ENCODE measurements at places on chromosomes 1 and 21.

DNA sequence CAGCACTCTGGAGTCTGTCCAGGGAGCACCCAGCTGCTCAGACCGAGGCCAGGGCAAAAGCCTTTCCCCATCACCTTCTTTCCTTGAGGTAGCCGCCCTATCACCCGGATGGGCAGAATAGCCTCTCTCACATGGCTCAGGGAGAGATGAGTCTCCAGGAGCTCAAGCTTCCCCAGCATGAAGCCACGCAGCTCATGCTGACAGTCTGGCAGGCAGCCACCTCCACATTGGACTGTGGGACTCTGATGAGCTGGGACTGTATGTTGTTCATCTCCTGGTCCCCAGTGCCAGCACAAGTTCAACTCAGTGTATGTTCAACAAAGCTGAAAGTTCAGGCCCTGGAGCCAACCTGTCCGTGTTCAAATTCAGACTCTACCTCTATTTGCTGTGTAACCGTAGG is 75.2 kb upstream of the ZC3H12A start:
- no peak for DNase-seq

- DNase-seq: no peak
These were observed 39.2 kb upstream of the GRIK1 start for GRCh38 chr21:29979043-29979442.

- no peak for DNase-seq
These were observed 11.8 kb upstream of the AMIGO1 start for GRCh38 chr1:109521002-109521951.

DNA sequence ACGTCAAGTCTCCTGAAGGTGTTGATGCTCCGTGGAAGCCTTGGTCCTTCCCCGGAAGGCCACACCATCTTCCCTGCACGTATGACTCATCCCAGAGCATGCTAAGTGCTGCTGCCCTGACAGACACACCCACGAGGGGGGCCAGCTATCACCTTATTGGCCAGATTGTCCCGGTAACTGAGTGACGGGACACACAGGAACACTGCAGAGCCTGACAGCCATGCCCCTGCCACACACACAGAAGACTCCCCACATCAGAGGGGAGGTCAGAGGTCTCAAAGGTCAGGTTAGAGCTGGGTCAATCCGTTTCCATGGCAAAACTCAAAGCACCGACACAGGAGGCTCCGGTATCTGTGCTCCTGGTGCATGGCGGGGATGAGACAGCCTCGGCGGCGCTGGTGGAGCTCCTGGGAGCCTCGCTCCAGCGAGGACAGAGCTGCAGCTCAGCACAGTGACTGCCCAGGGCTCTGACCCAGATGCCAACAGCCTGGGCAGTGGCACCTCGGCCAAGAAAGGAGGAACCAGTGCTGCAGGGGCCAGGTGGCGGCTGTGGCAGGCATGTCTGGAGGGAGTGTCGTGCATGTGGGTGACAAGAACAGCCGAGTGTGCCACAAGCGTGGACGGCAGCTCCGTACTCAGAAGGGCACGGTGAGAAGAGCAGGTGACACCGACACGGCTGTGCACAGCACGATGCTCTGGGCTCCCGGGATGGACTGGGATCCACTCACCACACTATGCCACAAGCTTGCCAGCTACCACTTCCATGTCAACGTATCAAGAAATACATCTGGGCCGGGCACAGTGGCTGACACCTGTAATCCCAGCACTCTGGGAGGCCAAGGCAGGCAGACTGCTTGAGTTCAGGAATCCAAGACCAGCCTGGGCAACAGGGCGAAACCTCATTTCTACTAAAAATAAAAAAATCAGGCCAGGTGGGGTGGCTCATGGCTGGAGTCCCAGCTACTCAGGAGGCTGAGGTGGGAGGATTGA is 14.8 kb upstream of the TMEM240 start:
- DNase-seq: no peak

DNA sequence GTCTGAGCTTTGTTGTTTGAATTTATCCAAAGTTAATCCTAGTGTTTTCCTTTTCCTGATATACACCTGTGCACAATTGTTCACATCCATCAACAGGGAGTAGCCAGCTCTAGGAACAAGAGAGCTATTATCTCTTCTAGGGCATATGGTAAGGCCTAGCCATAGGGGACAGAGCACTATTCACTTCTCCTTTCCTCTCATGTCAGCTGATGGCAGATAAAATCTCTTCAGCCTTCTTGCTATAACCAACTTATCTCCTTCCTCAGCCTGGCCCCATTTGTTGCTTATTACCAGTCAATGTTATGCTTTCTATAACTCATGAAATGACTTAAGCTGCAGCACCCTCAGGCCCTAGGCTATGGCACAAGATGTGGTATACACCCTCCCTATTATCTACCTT is 38.9 kb downstream of the PATJ start:
- DNase-seq: no peak

DNA sequence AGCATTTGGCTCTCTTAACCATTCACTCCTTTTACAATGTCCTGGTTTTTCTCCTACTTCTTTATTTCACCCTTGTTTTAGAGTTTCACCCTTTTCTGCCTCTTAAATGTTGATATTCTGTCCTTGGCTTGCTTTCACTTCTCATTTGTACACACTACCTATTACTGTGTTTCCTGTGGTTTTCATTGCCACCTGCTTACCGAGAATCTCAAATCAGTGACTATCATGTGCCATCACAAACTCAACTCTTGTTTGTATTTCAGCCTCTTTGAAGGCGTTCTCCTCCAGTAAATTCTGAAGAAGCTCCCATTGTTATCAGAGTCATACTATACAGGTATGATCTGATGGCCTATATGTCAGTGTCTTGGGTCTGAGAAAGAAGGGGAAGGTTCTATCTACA is 65.7 kb downstream of the NPHS2 start:
- no peak for DNase-seq

DNA sequence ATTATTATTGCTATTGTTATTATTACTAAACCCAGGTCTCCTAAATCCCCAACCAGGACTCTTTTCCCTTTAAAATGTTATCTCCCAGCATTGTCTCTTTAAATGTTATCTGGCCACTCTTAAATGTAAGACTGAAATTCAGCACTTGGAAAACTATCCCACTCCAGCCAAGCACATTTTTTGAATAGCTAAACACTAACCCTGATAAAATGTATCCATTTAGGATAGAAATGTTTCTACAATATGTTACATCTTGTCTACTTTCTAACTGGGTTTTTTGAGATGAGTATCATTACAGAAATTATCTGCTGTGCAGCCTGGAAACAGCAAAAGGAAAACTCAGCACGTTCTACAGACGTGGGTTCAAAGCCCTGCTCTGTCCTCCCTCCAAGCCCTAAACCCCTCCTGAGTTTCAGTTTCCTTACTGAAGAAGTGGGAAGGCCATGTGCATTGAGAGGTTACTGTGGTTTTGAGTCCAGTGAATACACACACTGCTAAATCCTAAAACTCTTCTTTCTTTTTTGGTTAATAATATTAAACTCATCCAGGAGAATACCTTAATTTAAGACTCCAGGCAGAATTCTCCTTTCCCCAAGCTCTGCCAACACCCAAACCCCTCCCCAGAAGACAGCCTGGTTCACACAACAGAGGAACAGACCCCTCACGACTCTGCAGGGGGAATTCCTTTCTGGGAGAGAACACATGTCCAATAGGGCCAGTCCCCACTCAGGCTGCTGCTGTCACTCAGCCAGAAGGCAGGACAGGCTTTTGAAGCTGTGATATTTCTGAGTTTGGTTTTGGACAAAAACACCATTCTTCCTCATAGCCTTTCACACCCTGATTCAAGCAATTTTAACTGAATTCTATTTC is 41.9 kb downstream of the HIVEP3 start:
- DNase-seq: no peak

DNA sequence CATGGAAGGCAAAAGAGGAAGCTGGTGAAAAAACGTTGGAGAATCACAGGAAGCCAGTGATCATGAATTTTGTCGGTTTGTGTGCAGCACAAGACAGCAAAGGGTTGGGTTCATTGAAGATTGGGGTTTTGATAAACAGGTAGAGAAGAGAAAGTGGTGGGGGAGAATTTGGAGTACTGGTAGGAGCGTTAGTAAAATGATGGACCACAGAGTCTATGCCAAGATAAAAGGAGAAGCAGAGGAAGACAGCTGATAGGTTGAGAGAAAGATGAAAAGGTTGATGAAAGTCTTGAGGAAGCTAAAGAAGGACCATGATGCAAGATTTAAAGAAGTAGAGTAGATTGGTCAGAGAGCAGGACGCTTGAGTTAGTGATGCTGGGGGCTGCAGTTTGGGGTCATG is 156.8 kb upstream of the POU3F1 start:
- no peak for DNase-seq

DNA sequence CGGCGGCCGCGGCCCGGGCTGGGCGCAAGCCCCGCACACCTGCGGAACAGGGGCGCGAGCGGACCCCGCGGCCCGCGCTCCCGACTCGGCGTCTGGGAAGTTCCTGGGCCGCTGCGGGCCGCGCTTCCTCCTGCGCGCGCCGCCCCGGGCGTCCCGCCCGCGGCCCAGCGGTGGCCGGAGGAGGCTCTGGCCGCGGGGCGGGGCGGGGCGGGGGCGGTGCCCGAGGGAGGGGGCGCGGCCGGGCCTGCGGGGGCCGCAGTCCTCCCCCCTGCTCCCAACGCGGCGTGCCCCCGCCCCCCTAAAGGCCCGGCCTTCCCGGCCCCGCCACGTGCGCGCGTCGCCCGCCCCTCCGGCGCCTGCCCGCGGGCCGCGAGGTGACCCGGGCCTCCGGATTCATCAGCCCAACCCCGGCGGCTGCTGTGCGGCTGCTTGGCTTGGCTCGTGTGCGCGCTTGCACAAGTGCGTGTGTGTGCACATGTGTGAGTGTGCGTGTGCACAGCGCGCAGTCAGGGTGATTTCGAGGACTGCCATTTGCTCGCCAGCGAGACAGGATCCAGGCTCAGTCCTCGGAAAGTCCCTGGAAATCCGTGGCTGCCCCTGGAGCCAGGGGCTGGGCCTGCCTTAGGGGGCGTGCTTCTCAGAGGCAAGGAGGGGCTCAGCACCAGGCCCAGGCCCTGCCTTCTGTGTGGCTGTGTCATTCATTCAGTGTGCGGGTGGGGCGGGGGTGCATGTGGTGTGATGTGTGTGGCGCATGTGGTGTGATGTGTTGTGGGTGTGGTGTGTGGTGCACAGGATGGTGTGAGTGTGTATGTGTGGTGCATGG is at the start of gene C2CD2:
Gene C2CD2 (minus strand): TSS at position 188 of the 823 bp plus-strand sequence. CDS start 370 bp downstream, outside the sequence.
- DNase-seq: no peak

- DNase-seq: no peak
These were observed 275.4 kb upstream of the USP24 start for GRCh38 chr1:55490547-55490946.

- peak; percentile 26 for DNase-seq
These were observed 3.8 kb upstream of the CA6 start for GRCh38 chr1:8941906-8942305.
